M059J (cell line): ENCODE measurements at places on chromosomes 16 and 17.

DNA sequence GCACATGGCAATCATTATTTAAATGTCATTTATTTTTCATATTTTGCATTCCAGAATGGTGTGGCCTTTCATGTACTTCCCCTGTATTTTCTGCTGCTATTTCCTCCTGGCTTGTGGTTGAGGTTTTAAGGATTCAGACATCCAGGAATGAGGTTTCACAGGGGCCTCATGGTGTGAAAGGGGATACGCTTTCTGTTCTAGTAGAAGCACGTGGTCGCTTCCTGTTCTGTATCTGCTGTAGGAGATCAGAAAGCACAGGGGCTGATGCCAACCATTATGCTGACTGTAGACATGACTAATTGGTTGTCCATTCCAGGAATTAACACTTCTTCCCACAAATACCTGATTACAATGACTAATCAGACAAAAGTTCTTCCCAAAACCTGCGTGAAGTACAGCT is 405.9 kb downstream of the SHISA9 start:
- peak; percentile 98 for DNase-seq

DNA sequence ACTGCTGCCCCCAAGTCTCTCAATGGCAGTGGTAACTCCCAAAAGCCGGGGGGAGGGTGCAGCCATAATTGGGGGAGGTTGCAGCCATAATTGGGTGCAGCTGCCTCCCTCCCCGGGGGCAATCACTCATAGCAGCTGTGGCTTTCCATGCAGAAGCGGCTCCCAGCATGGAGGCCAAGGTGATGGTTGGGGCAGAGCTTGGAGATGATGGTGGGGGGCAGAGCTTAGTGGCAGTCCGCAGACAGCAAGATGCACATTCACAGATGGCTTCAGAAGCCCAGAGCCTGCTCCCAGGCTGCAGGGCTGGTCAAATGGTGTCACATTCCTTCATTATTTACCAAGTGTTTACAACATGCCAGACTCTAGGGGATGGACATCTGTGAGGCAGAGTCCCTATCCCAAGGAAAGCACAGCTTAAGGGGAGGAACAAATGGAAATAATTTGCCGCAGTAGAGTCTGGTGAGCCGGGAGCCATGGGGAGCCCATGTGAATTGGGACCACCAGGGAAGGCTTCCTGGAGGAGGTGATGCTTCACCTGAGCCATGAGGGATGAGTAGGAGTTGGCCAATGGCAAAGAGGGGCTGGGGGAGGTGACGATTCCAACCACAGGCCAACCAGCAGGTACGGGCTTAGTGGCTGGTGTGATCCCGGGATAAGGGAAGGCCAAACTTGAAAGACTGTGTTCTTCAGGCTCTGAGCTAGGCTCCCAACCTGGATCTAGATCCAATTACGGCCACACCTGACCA is 8.1 kb downstream of the DOC2B start:
- DNase-seq: no peak

GRCh38 chr17:59538195-59538909 is 27.1 kb upstream of the DHX40 start:
- DNase-seq: no peak

DNA sequence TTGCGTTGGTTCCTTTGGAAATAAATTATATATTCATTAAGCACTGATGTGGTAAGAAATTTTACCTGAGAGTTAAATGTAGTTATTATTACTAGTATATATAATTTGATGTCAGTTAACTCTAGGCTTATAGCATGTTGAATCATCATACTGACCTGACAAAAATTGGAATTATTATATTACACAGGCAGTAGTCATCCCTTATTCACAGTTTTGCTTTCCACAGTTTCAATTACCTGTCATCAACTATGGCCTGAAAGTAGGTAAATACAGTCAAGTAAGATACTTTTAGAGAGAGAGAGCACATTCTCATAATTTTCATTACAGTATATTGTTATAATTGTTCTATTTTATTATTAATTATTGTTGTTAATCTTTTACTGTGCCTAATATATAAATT is 1074.7 kb downstream of the CDH11 start:
- no peak for DNase-seq

DNA sequence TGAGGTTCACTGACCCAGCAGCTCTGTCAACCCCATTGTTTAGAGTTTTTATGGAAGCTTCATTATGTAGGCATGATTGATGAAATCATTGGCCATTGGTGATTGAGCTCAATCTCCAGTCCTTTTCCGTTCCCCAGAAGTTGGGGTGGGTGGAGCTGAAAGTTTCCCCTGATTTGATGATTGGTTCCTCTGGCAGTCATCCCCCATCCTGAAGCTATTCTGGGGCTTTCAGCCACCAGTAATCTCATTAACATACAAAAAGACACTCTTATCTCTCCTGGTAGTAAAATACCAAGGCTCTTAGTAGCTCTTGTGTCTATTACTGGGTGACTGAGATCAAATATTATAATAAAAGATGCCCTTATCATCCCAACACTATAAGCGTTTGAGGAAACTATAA is 67.1 kb downstream of the TANC2 start:
- DNase-seq: no peak

DNA sequence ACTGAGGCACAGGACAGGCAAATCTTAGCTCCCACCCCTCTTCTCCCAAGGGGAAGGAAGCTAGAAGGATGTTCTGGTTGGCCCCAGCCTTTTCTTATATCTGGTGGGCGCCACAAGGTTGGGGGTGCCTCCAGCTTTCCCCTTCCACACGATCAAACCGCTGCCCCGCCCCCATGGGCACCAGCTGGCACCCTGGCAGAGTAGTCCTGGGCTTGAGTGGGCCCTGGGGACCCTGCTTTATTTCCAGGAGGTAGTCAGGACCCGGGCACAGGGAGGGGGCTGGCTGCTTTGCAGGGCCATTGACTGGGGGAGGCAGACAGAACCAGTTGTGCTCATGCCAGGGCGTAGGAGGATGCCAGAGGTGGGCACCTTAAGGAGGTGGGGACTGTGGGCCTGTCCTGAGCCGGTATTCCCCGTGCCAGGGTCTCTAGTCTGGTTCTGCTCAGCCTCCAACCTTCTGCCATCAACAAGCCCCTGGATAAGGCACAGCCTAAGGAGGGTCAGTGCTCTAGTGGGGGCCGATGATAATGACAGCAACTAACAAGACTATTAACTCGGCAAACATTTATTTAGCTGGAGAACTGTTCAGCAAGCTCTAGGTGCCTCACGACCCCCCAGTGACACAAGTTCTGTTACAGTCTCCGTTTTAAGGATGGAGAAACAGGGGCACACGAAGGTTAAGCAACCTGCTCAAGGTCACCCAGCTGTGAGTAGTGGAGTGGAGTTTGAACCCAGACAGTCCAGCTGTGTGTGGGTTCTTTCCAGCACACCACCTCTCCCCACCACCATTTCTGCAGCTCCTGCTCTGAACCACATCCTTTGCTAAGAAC is 7.6 kb upstream of the PPP1R1B start:
- DNase-seq: no peak

- DNase-seq: no peak
These were observed 1.3 kb downstream of the SMPD3 start for GRCh38 chr16:68446681-68447652.

DNA sequence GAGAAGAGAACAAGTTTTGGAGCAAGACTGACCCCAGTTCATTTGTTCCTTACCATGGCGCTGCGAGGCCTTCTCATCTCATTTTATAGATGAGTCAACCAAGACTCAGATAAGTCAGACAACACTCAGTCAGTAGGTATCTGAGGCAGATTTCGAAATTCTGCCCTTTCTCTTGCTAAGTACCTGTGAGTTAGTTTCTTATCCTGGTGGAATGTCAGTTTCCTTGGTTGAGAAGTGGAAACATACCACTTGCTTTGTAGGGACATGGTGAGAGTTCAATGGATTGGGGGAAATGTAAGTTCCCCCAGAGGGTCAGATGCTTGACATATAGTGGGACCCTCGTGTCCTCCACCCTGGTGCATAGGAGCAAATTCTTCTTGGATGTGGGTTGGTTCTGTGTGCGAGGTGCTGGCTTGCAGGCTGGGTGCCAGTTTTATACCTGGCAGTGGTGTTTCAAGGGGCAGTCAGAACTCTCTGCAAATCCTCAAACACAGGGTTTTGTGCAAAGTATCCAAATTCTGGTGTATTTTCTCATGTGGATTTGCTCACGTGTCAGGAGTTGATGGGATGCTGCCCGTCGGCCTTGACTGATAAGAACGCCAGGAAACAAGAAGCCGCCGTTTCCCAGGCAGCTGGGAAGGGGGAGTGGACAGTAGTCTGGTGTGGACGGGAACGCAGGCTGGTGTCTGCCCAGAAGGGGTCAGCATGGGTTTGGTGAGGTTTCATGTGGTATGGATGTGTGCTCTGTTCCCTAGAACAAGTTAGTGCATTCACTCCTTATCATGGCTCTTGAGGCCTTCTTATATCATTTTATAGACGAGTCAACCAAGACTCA is 61.1 kb upstream of the CIBAR2 start:
- peak; percentile 91 for DNase-seq

DNA sequence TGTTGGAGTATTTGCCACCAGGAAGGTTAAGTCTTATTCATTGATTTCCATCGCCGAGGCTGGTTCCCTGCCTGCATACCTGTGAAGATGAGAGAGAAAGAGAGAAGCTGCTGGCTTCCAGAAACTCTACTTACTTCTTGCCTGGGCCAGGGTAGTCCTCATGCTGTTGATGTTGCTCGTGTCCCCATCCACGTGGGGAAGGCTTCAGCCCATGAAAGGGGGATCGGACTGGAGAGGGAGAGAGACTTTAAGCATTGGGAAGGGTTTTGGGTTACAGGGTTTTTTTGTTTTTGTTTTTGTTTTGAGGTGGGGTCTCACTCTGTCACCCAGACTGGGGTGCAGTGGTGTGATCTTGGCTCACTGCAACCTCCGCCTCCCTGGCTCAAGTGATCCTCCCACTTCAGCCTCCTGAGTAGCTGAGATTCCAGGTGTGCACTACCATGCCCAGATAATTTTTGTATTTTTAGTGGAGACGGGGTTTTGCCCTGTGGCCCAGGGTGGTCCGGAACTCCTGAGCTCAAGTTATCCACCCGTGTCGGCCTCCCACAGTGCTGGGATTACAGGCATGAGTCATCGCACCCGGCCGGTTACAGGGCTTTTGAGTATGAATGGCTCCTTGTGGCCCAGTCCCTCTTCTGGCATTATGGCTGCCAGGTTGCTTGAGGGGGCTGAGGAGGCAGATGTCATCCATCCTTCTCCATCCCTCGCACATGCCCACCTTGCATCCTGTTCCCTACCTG is 26.6 kb downstream of the ITGB3 start:
- DNase-seq: peak; percentile 83
